ENCODE measurements at places on chromosomes 6 and 20.

DNA sequence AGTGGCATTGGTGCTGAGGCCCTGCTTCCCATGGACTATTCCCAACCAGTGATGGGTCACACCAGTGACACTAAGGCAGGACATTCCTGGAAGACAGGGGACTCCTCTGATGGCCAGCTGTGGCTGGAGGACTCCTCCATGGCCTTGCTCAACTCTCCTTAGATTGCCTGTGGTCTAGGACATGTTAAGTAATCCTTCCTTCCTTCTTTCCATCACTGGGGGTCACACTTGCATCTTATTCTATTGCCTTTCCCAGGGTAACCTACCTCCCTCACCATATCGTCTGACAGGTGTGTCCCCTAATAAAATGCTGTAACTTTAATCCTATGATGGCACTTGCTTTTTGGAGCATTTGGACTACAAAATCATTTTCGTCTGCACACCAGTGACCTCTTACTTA, 24.5 kb upstream of the HLA-A start:
- DNase-seq, result no peak

DNA sequence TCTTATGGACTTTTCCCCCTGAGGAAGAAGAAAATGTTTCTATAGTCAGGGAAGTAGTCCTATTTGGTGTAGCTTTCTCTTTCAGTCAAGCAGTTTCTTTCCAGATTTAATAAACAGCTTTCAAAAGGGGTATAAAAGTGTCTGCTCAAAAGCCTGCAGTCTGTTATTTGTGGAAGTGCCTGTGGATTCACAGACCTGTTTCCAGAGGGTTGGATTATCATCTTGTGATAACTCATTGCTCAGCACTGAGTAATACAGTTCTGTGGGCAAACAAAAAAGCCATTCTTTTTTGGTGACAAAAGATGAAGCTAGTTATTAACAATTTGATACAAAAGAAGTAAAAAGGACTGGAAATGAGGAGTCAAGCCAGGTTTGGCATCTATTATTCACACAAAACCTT, 358.2 kb upstream of the ID4 start:
- DNase-seq, result no peak

GRCh38 chr20:5820738-5821137, 70.5 kb downstream of the SHLD1 start:
- DNase-seq, result no peak

GRCh38 chr20:4702562-4703280, 19.0 kb upstream of the PRND start:
- DNase-seq, result no peak

Measured in stimulated activated CD4-positive, alpha-beta T cell treated with anti-CD3 and anti-CD28 coated beads, Interleukin-1b, Interleukin-23, amount 100 ng/mL, for 1 hour (primary cell).